ENCODE measurements at places on chromosomes 6 and 20.

DNA sequence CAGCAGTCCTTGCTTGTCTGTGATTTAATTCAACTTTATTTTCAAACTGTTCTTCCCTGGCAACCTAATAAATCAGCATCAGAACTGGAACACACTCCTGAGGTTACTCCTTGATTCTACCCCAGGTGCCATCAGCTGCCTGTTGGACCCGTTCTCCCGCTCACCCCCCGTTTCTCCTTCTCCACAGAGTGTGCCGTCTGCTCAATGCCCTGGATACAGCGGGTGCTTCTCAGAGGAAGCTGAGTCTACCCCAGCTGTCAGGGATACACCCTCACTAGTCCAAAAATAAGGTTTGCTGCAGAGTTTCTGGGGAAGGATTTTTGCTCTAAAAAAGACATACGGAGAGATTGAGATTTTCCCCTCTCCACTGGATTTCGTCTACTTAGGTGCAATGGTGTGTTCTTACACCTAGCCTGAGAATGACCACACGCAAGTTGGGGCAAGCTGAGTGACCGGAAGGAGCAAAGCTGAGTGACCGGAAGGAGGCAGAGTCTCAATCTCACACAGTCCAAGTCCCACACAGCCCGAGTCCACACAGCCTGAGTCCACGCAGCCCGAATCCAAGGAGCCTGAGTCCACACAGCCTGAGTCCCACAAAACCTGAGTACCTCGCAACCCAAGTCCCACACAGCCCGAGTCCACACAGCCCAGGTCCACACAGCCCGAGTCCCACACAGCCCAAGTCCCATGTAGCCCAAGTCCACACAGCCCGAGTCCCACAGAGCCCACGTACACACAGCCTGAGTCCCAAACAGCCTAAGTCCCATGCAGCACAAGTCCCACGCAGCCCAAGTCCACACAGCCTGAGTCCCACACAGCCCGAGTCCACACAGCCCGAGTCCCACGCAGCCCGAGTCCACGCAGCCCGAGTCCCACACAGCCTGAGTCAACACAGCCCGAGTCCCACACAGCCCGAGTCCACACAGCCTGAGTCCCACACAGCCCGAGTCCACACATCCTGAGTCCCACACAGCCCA is 58.6 kb upstream of the DACT2 start:
- DNase-seq = no peak

- DNase-seq = no peak
Observed at GRCh38 chr6:80932359-80932758, 820.1 kb downstream of the TENT5A start.

- no peak for DNase-seq
Observed at GRCh38 chr6:129749749-129750120, 39.8 kb upstream of the ARHGAP18 start.

- DNase-seq = no peak
Observed at GRCh38 chr6:119243657-119244056, 105.9 kb downstream of the MAN1A1 start.

GRCh38 chr6:164763788-164764187 is 545.6 kb downstream of the C6orf118 start:
- no peak for DNase-seq

DNA sequence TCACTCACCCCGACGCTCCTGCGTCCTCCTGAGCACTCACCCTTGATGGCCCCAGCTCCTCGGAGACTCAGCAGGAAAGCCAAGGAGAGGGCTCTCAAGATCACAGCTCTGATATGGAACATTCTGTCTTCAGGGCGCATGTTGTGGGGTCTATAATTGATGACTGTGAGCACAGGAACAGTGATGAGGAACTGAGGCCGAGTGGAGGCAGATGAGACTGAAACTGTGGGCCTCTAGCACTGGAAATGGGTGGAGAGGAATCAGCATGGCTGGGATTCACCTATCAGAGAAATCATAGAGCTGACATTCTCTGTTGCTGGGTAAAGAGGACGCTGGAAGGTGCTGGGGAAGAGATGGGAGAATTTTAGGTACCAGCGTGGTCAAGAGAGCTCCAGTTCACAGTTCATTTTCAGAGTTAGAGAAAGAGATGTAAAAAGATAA is at the start of gene HLA-DPA1:
Gene HLA-DPA1, minus strand, starts transcription at position 219 of the 441 bp plus-strand sequence.
- no peak for DNase-seq

- DNase-seq = no peak
Observed at GRCh38 chr6:138129190-138129589, 22.0 kb upstream of the PERP start.

DNA sequence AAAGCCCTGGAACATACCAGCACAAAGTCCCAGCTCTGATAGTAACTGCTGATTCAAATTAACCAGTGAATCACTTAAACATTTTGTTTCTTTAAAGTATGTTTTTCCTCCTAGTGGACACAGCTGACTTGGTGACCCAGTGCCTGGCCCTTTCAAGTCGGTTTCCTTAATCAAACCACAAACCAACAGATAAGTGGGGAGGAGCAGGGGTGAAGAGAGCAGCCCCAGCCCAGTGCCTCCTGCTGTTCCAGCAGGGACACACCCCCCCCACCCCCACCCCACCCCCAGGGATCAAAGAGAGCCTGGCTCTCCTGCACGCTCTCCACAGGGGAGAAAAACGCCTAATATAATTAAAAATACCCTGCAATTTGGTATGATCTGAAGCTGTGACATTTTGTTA is 55.4 kb upstream of the TBXT start:
- no peak for DNase-seq

GRCh38 chr6:35209081-35209480 is 4.7 kb upstream of the SCUBE3 start:
- DNase-seq = no peak
